ENCODE measurements at places on chromosomes 11 and 22. TPM values are rescaled to one million over a fixed set of nuclear protein-coding genes. Genes with fewer than 3 reads are reported as not detected.

Gene OR56A5
- not detected for total RNA-seq

Gene GRK3
- 3.6 TPM for total RNA-seq

Gene LSP1
- total RNA-seq, result 3.3 TPM

Gene BDNF
- 10.6 TPM for total RNA-seq

Gene C11orf87
- total RNA-seq, result not detected

Gene RASGRP2
- total RNA-seq, result not detected

Gene WNT7B
- 0.66 TPM for total RNA-seq

Gene KRTAP5-11
- total RNA-seq, result not detected

Gene SMTN
- total RNA-seq, result 13.9 TPM

GRCh38 chr11:109062445-109062844 is 359.5 kb upstream of the C11orf87 start:
- no peak for DNase-seq

GRCh38 chr22:27583856-27584255 is 217.7 kb downstream of the MN1 start:
- DNase-seq, result no peak

GRCh38 chr11:68038226-68038717 is 553 bp upstream of the TCIRG1 start:
- no peak for DNase-seq

- no peak for DNase-seq
Measured at GRCh38 chr11:100833276-100833675, 146.2 kb downstream of the ARHGAP42 start.

DNA sequence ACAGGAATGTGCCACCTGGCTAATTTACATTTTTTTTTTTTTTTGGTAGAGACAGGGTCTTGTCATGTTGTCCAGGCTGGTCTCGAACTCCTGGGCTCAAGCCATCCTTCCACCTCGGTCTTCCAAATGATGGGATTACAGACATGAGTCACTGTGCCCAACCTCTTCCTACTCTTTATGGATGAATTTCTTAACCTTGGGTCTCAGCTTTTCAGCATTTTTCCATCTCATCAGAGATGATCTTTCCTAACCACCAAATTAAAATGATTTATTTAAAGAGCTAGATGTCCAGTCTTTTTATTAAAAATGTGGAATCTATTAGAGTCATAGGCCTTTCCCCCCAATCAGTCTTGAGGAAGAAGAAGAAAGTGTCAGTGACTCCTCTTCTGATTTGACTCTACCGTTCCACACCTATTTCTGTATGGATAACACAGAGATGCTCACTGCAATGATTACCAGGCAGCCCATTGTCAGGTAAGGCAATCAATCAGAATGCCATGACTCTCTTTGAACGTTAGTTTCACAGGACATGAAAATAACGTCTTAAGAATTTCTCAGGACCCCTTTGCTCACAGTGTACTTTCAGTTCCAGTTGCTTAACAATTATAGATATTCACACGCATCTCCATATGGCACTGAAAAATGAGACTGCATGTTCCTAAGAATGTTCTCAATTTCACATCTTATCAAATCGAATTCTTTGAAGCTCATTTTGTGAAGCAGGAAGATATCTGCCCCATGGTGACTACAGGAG is 51.0 kb downstream of the MIAT start:
- DNase-seq, result no peak

DNA sequence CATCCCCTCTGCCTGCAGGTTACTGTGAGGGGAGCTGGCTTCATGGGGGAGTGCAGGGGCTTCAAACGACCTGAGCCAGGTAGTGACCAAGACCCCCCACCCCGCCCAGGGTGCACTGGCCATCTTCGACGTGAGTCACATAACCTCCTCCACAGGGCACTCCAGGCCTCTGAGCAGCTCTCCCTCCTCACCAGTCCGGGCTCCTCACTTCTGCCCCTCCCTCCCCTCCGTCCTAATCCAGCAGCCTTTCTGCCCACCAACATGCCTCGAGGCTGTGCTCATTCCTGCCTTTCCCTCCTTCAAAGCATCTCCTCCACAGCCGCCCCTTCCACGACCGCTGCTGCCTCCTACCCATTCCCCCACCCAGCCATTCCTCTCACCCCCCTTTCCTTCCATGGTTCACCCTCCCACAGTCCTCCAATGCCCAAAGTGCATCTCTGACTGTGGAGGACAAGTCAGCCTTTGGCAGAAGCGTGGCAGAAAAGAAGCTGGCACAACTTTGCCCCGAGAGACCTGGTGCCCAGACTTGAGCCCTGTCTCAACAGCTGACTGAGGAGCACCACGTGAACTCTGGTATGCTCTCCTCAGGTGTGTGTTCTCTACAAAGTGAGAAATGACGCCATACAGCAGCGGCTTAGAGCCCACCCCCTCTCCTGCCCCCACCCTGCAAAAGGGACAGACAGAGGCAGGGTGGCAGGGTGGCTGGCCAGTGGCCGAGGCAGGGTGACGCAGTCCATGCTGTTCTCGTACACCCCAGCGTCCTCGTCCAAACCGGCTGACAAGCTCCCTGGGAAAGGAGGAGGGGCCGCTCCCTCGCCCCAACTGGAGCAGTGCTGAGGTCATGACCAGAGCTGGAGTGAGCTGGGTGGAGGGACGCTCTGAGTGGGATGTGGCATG is 30.4 kb downstream of the OPCML start:
- DNase-seq, result no peak

- DNase-seq, result peak; percentile 62
Measured at GRCh38 chr22:22110548-22111266, 128.1 kb upstream of the TOP3B start.

DNA sequence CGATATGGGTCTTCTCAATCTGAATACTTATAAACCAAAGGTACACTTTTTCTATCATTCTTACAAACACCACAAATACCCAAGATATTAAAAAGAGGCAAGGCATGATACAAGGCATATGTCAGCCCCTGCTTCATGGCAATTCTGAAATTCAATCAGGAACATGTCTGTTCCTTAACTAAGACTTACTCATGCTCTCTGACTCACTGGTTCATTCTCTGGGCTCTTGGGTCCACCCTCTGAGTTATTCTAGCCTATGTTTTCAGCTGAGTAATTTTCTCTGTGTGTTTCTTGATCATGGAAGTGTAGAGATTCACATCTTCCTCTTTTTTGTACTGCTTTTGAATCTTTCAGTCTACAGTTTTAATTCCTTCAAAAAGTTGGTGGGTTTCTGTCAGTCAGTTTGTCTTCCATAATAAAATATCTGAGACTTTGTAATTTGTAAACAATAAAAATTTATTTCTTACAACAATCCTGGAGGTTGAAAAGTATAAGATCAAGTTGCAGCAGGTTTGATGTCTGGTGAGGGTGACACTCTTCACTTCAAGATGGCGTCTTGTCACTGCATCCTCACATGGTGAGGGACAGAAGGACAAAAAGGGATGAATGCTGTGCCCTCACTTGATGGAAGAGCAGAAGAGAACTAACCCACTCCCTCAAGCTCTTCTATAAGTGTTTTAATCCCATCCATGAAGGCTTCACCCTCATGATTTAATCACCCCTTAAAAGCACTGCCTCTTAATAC is 211.7 kb downstream of the FAM76B start:
- DNase-seq, result no peak

DNA sequence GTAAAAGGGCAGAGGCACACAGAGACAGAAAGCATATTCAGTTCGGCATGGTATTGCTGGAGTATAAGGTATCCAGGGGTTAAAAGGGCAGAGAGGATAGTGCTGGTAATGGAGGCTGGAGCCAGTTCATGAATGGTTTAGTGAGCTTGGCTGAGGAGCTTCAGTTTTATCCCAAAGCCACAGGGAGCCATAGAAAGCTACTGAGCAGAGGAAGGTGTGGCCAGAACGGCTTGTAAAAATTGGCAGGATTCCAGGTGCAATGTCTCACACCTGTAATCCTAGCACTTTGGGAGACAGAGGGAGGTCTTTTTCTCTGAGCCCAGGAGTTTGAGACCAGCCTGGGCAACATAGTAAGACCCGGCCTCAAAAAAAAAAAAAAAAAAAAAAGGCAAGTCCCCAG is 186.1 kb downstream of the MYO18B start:
- no peak for DNase-seq

GRCh38 chr22:19753090-19753842 is 7.3 kb upstream of the TBX1 start:
- no peak for DNase-seq

DNA sequence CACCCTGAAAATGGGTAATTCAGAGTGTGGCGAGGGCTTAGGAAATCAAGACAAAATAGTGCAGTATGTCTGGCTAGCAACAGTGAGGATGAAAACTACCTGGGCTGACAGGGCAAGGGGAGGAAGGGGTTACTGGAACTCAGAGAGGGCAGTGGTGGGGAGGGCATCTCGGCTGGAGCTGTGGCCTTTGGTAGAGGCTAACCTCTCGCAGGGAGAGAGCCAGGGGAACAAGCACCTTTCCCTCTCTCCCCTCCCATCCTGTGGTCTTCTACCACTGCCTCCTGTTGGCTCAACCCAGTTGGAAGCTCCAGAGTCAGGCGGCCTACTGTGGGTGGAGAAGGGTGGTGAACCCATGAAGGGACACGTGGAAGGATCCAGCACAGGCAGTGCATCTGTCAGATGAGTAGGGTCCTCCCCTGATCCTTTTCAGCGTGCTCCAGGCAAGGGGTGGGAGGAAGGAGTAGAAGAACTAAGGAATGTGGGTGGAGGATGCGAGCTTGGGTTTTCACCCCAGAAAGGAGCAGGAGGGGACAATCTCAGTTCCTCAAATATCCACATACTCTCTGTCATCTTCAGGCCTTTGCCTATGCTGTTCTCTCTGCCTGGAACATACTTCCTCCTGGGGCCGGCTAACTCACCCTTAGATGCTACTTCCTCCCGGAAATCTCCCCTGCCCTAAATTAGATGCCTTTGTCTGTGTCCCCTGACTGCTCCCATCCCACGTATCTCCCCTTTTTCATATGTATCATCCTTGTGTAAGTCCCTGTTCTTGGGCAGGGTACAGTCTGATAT is 6.2 kb upstream of the KCNE3 start:
- no peak for DNase-seq

GRCh38 chr22:32919629-32920028 is 118.1 kb downstream of the TIMP3 start:
- no peak for DNase-seq

- no peak for DNase-seq
Measured at GRCh38 chr11:8321876-8322275, 58.2 kb upstream of the LMO1 start.

GRCh38 chr11:130427581-130428315 is 661 bp downstream of the ADAMTS8 start:
- DNase-seq, result no peak

DNA sequence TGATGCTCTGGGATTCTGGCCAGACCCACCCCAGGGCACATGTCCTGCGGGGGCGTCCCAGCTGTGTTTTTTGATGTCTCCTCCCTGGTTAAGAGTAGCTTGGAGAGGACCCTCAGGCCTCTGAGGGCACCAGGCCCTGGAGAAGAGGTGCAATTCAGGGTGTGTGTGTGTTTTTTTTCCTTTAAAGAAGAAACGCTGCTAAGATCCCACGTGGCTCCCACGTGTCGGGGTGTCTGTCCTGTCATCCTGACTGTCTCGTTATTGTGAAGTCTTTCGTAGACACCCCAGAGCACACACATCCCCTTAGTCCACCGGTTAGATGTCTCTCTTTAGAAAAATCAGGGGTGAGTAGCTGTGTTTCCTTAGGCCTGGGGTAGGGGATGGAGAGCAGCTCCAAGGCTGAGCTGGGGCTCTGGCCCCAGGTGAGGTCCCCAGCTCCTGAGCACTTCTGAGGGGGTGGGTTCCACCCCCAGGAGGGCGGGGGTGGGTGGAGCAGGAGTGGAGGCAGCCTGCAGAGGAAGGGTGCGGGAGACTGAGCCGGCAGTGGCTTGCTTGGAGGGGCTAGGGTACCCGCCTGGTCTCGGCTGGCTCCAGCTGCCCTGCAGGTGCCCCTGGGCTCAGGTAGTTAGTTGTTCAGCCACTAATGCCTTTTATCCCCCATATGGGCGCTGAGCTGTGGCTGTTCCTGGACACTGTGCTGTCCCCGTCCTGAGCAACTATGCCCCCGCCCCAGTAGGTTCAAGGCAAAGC is 116.4 kb downstream of the CACNA1I start:
- no peak for DNase-seq

DNA sequence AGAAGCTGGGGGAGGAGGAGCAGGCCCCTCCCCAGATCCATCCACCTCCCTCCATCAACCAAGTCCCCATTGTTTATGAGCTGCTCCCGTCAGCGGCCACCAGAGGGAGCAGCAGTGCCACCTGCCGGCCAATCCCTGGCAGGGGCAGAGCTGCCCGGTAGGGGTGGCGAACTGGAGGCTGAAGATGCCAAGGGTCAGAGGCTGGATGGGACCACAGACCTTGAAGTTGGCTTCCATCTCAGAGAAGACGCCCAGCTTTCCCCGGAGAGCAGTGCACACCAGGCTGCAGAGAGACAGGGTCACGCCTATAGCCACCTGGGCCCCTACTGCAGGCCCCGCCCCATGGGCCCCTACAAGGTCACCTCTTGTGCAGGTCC is 3.6 kb downstream of the FIBP start:
- peak; percentile 61 for DNase-seq

GRCh38 chr22:31537019-31537535 is 40.7 kb downstream of the SFI1 start:
- no peak for DNase-seq

Data from H4 (cell line).